ENCODE measurements at places on chromosomes 5 and 9. TPM values are rescaled to one million over a fixed set of nuclear protein-coding genes. Genes with fewer than 3 reads are reported as not detected.

Gene RARS1
- total RNA-seq, result 87.6 TPM

Gene NIPBL
- total RNA-seq, result 66.3 TPM

Gene AP3B1
- 46.6 TPM for total RNA-seq

Gene TMC1
- total RNA-seq, result 0.33 TPM

Gene IL5
- not detected for total RNA-seq

Gene IRX2
- total RNA-seq, result 42.5 TPM

Gene DBH
- 0.59 TPM for total RNA-seq

Gene SLCO6A1
- total RNA-seq, result 4.4 TPM

Gene SMIM23
- total RNA-seq, result not detected

Gene UBLCP1
- 36.9 TPM for total RNA-seq

Gene RLN2
- 0.77 TPM for total RNA-seq

Gene MARVELD2
- 0.36 TPM for total RNA-seq

Gene DNAJB5
- 27.1 TPM for total RNA-seq

Gene PCDHA1
- 0.07 TPM for total RNA-seq

Gene RAD17
- total RNA-seq, result 30.1 TPM

Gene GRIN1
- 0.14 TPM for total RNA-seq

Gene GFM2
- 29.8 TPM for total RNA-seq

Gene ENTREP1
- total RNA-seq, result 0.44 TPM

Gene MLANA
- not detected for total RNA-seq

Gene TAF1L
- total RNA-seq, result not detected

Gene CBY3
- total RNA-seq, result not detected

Gene ZNF622
- total RNA-seq, result 24.0 TPM

Gene FOXD1
- total RNA-seq, result 0.28 TPM

Gene LHX2
- 0.19 TPM for total RNA-seq

Gene ANKRD34B
- total RNA-seq, result 0.05 TPM

Gene TAF11L10
- not detected for total RNA-seq

Gene C8G
- 0.59 TPM for total RNA-seq

Gene MORN5
- not detected for total RNA-seq

Gene C5orf63
- total RNA-seq, result 3.0 TPM

Gene PDE6A
- total RNA-seq, result not detected

Gene ITGA2
- total RNA-seq, result 1.7 TPM

Gene ROR2
- total RNA-seq, result 12.4 TPM

Gene PDLIM4
- total RNA-seq, result 37.4 TPM

Gene TMEM174
- not detected for total RNA-seq

Gene DAPK1
- total RNA-seq, result 64.1 TPM

Gene JAKMIP2
- 36.8 TPM for total RNA-seq

Gene TAS2R1
- not detected for total RNA-seq

Gene RGS7BP
- total RNA-seq, result 0.39 TPM

Gene PCDHGA4
- total RNA-seq, result 0.93 TPM

Gene C9orf50
- total RNA-seq, result 0.27 TPM

Gene TEX48
- total RNA-seq, result not detected

Measured in neural crest cell (in vitro differentiated cells).